ENCODE measurements at places on chromosomes 5 and 9. TPM values are rescaled to one million over a fixed set of nuclear protein-coding genes. Genes with fewer than 3 reads are reported as not detected.

DNA sequence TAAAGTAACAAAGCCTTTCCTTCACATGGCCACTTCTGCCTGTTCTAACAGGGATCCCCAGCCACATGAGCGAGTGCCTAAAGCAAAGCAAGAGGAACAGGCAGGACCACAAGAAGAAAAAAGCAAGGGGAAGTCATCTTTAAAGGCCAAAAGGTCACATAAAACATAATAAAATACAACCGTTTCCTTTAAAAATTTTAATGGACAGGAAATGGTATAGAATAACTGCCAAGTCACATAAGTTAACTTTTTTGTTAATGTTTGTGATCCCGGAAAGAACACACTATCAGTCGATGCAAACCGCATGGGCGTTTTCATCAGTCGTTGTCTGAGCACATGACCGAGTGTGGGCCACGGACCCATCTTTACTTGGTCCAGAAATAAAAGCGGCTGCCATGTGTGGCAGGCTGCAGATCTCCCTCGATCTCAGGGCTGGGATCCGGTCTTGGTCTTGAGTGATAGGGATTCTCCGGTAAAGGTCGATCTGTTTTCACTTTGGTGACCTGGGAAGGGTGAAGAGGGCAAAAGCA lies 15.6 kb downstream of the NDUFA8 start:
- DNase-seq = peak; percentile 26

Gene WNT8A
- total RNA-seq = 1.1 TPM

Gene HMGCR
- 23.4 TPM for total RNA-seq

Gene GPR21
- 12.1 TPM for total RNA-seq

Gene ORM2
- not detected for total RNA-seq
